ENCODE measurements at places on chromosomes 4 and X.

DNA sequence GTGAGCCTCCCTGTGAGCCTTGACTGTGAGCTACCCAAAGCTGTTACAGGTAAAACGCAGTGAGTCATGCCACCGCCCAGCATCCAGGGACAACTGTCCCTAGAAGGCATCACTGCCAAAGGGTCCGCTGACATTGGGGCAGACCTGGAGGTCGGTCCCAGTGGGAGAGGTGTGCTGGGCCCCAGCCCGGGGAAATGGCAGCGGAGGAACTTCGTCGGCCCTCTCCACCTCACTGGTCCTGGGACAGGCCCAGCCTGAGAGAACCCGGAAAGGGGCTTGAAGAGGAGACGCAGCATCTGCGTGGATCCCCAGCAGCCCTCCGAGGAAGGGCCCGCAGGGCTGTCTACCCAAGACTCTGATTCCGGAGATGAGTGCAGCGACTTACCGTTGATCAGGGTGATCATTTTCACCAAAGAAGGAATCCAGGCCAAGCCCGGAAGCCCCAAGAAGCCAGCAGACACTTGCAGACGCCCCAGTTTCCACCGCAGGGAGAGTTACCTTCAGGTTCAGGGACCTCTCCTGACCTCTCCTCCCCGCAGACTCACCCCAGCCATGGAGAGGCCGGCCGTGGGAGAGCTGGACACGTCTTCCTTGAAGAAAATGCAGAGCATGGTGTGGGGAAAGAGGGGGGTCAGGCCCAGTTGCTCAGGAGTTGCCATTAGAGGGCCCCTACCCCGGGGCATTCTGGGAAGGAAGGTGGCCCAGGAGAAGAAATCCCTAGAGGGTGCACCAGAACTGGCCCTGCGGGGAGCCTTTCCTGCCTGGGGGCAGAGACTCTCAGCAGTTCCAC, 51.2 kb downstream of the CXorf49B start:
- DNase-seq, result no peak

- no peak for DNase-seq
These were observed 16.0 kb downstream of the MCF2 start for GRCh38 chrX:139691843-139692505.

DNA sequence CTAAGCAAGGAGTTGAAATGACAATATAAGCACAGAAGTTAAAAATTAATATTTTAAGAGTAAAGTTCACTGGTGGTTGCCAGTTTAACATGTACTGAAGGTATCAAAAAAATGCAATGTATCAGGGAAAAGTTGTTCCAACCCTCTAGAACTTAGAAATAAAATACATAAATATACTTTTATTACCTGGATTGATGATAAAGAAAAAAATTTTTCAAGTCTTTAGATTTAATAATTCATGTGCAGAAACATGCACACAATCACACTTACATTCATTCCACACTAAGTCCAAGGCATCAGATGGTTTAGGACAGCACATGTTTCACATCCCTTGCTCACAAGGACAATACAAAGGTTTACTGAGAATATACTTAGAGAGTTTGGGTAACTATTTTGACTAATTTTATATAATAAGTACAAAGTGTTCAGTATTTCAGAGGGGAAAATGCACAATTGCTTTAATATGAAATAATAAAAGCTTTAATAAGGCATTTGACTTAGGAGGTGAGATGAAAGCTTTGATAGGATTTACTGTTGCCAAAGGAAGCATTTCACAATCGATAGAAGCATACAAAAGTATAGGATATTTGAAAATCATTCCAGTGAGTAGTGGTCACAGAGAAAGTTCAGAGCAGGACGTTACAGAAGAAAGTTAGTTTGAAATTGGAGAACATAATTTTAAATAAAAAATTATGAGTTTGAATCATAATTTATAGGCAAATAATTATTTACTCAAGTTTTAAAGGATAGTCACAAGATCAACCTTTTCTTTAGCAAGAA, 392 bp upstream of the UGT2A3 start:
- no peak for DNase-seq

DNA sequence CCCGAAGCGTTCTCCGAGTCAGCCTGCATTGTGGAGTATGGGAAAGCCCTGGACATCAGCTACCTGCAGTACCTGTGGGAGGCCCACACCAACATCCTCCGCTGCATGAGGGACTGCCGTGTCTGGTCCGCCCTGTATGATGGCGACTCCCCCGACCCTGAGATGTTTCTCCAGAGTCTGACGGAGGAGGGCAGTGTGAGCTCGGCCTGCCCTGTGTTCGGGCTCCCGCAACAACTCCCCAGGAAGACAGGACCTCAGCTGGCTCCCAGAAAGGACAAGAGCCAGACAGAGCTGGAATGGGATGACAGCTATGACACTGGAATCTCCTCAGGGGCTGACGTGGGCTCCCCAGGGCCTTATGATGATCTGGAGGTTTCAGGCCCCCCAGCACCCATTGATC, 111.3 kb downstream of the GATB start:
- DNase-seq, result no peak

DNA sequence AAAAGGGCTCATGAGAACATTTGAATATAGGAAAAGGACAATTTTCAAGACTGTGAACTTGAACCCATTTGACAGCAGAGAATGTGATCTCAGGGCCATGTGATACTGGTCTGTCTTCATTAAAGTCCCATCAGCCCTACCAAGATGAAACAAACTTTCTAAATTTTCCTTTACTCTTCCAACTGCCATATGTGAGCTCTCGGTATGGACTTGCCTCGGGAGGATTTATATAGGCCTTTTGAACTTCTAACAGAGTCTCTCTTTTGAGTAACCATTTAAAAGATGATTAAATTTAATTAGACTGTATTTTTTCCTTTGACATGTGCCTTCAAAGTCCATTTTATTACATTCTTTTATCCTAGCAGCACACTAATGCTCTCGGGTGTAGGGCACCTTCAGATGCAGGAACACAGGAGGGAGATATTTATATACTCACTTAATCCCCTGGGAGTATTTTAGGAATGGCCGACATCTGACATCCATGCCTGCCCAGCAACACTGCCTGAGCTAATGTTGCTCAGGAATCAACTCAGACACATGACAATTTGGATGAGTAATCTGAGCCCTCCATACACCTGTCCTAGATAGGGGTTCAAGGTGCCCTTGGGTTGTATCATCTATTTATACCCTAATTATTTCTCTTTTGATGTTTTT, 155.0 kb downstream of the SLC7A11 start:
- no peak for DNase-seq

- DNase-seq, result peak; percentile 45
These were observed 98.8 kb upstream of the IQCM start for GRCh38 chr4:149914119-149915115.

GRCh38 chr4:21888195-21888976, 60.2 kb downstream of the KCNIP4 start:
- DNase-seq, result no peak

GRCh38 chr4:7083597-7084563, 16.0 kb upstream of the GRPEL1 start:
- no peak for DNase-seq

GRCh38 chrX:146615628-146616348, 193.8 kb upstream of the CXorf51B start:
- no peak for DNase-seq

DNA sequence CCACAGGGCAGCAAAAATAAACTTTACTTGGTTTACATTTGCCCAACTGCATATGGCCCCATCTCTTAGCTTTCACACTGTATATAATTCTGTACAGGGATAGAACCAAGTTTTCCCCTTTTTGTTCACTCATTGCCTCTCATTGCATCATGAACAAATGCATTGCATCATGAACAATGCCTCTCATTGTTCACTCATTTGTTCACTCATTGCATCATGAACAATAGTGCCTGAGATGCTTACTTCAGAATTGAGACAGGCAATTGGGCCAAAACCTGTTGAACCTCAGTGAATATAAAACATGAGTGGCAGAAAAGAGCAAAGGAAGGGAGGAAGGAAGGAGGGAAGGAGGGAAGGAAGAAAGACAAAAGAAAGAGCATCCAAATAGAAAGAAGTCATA, 98.2 kb downstream of the SOWAHB start:
- no peak for DNase-seq

- no peak for DNase-seq
These were observed 2337.6 kb downstream of the PCDH7 start for GRCh38 chr4:33057736-33058135.

DNA sequence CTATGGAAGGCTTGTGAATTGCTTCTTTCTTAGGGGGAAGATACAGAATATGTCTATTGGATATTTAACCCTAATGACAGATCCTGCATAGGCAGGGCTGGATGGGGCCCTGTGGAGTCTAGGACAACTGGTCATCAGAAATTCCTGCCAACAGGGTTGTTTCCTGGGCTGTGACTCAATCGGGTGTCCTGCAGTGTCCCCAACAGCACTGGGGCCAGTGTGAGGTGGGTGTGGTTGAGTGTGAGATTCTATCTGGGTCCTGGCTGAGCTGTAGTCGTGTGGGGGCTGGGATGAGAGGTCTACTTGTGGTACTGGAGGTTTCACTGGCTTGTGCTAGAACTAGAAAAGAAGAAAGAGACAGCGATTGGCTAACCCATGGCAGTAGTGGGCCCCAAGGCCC, 87.3 kb upstream of the WDR1 start:
- DNase-seq, result no peak

- DNase-seq, result no peak
These were observed 231.7 kb upstream of the PGRMC2 start for GRCh38 chr4:128519163-128519830.

DNA sequence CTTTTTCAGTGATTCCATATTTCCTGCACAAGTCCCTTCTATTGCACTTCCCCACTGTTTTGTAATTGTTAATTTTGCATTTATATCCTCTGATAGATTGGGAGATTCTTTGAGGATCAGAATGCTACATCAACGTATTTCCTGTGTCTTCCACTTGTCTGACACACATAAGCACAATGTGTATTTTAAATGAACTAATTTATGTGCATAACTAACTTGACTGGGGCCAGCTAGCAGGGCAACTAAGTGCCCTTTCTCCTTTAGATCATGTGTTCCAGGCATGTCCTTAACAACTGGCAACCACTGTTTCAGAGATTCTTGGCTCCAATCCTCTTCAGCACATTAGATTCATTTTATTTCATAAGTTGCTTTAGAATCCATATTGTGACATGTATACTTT, 15.7 kb upstream of the UCP1 start:
- no peak for DNase-seq

- no peak for DNase-seq
These were observed 545.6 kb upstream of the LCORL start for GRCh38 chr4:18566970-18567799.

DNA sequence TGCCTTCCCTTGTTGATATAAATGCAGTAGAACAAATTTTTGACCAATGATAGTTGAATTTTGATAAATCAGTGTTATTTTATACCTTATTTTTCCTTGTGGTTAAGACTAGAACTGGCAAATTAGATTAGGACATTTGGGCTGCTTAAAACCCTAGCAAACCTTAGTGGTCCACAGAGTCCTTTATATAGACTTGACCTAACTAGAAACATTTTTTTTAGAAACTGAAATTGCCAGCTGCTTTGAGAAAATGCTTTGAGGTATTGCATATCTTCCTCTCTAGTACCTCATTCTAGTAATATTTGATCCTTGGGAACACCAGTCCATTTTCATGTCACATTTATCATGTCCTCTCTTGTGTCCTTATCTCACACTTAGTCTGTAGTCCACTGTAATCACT, 580.3 kb downstream of the FSTL5 start:
- DNase-seq, result no peak

DNA sequence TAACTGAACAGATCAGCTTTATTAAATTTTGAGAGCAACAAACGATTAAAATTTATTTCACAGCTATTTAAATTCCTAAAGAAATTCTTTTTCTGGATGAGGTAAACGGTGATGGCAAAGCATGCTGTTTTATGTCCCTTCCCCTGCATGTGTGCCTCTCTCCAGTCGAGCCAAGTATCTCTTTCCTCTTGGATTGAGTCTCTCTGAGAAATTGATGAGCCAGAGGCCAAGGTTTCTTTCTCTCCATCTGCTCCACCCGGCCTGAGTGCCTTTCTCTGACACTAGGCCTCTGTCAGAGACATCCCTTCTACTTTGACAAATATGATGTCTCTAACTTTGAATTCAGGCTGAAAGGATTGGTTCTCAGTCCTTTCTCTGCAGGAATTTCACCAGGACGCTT, 42.6 kb upstream of the PARM1 start:
- DNase-seq, result no peak

- DNase-seq, result no peak
These were observed 1.8 kb downstream of the CCDC22 start for GRCh38 chrX:49237060-49237459.

DNA sequence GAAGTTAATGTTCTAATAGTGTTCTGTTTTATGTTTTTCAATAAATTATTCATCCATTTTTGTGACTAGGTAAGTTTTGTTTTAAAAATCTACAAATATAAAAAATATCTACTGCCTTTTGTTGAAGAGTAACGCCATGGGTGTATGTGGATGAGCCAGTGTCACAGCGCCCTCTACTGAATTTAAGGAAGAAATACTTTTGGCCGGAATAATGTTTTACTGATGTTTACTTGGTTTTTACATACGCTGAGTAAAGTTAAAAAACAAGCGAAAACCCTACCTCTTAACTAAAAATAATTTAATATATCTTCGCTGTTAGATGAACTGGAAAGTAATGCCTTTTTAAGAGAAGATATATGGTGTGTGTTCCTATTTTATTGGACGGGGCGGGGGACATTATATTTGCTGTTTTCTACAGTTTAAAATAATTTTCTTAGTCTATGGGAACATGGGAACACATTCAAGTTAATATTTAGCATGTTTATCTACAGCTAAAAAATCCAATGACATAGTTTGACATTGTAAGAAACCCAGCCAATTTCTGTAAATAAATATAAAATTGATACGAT, 86.1 kb downstream of the CPE start:
- no peak for DNase-seq

DNA sequence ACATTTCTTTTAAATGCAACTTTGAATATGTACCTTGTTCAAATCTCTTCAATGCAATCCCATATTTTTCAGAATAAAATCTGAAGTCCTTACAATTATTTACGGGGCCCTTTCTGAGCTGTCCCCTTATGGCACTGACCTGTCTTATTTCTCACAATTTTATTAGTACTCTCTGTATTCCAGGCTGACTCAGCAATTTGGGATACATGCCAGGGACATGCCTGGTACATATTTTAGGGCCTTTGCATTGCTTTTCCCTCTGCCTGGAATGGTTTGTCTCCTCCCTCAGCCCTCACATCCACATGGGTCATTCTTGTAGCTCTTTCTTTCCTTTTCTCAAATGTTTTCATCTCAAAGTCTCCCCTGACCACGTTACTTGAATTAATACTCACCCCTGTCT, 172.2 kb upstream of the TECRL start:
- no peak for DNase-seq

- DNase-seq, result no peak
These were observed at the start of gene HSD17B13 for GRCh38 chr4:87322754-87323153. Gene HSD17B13 (minus strand): TSS chr4:87322882. CDS start chr4:87322841, 41 bp downstream.

GRCh38 chr4:108166038-108166437, 2.7 kb downstream of the LEF1 start:
- no peak for DNase-seq

All from transverse colon (tissue), 4 donors.